Activated T-helper 2 cell treated with anti-CD3 and anti-CD28 coated beads, Interferon-gamma antibody, Interleukin-2, Interleukin-4, amounts not matched to agents 10 μg/mL and 5 μg/mL and 100 μg/mL, durations not matched to agents 14 hours and 24 hours and 36 hours (primary cell): ENCODE measurements at places on chromosomes 2 and 18. TPM values are rescaled to one million over a fixed set of nuclear protein-coding genes. Genes with fewer than 3 reads are reported as not detected.

Gene ALPI
- not detected in 2 replicates for total RNA-seq

Gene STK17B
- total RNA-seq = 176 and 178 TPM in 2 replicates

Gene VSNL1
- not detected in 2 replicates for total RNA-seq

Gene ARHGEF4
- 0.11 and 0.30 TPM in 2 replicates for total RNA-seq

Gene DSEL
- 0.05 TPM in 1 of 2 replicates, not detected in the other for total RNA-seq

Gene THUMPD2
- 19.0 and 19.4 TPM in 2 replicates for total RNA-seq

Gene SGPP2
- 10.6 and 11.4 TPM in 2 replicates for total RNA-seq

Gene TUBA3E
- not detected in 2 replicates for total RNA-seq

DNA sequence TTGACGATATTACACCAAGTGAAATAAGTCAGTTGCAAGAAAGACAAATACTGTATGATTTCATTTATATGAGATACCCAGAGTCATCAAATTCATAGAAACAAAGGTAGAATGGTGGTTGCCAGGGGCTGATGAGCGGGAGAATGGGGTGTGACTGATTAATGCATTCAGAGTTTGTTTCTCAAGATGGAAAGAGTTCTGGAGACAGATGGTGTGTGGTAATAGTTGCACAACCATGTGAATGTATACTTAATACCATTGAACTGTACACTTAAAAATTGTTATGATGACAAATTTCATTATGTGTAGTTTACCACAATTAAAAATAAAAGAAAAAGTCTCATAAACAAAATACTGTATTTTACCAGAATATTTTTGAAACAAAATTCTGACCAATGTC lies 117.3 kb downstream of the PIGN start:
- H3K4me1 ChIP-seq = no peaks in the 10 kb centered on the region
- peaks cover 7% of the 10 kb centered on the region for H3K36me3 ChIP-seq
- H3K4me3 ChIP-seq = no peak overlapping the region
- H3K27ac ChIP-seq = no peak overlapping the region
- H3K27me3 ChIP-seq = no peaks in the 10 kb centered on the region

- H3K4me1 ChIP-seq = peaks cover 3% of the 10 kb centered on the region
- H3K27ac ChIP-seq = no peak overlapping the region
- DNase-seq = no peak
- no peaks in the 10 kb centered on the region for H3K27me3 ChIP-seq
- H3K4me3 ChIP-seq = no peak overlapping the region
- H3K36me3 ChIP-seq = peaks cover 34% of the 10 kb centered on the region
These were observed 29.3 kb downstream of the FEZ2 start for GRCh38 chr2:36568516-36569246.

GRCh38 chr18:57837917-57838548 lies 34.9 kb upstream of the ATP8B1 start:
- H3K36me3 ChIP-seq = peaks cover 3% of the 10 kb centered on the region
- no peak overlapping the region for H3K4me3 ChIP-seq
- H3K27ac ChIP-seq = no peak overlapping the region
- peaks cover 28% of the 10 kb centered on the region for H3K4me1 ChIP-seq

- H3K27me3 ChIP-seq = no peaks in the 10 kb centered on the region
- H3K4me3 ChIP-seq = no peak overlapping the region
- no peaks in the 10 kb centered on the region for H3K4me1 ChIP-seq
- no peak overlapping the region for H3K27ac ChIP-seq
- H3K36me3 ChIP-seq = no peaks in the 10 kb centered on the region
- no peak for DNase-seq
These were observed 218.0 kb downstream of the DYSF start for GRCh38 chr2:71671203-71671854.

DNA sequence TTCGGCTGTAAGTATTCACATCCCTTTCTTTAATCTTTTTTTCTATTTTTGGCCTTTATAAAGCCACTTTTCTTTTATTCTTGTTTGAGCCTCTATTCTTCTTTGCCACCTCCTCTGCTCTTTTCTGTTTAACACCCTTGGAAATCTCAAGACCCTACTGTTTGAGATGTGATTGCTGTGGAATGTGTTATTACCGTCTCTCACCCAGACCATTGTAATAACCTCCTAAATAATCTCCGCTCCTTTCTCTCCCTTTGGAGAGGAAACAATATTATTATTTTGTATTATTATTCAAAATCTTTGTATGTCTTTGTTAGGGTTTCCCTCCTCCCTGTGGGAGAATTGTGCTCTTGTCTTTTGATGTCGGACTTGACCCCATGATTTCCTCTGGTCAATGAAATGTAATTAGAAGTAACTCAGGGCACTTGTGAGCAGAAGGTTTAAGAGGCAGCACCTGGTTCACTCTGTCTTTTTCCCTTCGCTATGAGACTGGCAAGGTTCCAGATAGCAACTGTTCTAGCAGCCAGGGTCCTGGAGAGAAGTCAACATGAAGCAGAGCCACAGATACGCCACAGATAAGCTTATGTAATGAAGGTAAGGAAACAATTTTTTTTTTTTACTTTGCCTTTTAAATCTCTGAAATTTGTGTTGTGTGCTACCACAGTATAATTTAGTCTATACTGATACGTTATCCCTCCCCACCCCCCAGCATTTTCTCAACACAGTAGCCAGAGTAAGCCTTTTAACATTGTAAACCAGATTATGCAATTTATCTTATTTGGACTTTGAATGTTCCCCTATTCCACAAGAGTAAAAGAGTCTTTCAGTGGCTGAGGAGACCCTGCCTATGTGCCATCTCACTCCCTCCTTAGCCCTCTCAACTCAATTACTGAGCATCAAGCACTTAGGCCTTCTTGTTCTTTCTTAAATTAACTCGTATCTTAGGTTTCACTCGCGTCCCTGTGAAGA lies 601.2 kb upstream of the ZNF804A start:
- DNase-seq = no peak
- no peak overlapping the region for H3K27ac ChIP-seq
- no peaks in the 10 kb centered on the region for H3K4me1 ChIP-seq

DNA sequence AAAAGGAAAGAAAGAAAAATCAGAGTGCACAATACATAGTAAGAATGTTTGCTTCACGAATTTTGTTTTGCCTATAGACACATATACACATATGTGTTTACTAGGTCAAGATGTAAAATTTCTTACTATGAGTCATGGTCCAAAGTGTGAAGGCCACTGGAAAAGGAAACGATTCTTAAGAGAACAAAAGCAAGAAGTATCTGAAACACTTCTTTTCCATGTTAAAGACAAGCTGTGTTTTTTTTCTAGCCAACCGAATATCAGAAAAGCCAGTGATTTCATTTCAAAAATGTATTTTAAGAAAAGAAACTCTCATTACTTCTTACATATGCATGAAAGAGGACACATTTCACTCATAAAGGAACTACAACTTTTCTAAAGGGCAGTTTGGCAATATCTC lies 24.9 kb downstream of the PECR start:
- H3K27ac ChIP-seq = no peak overlapping the region
- DNase-seq = no peak
- no peak overlapping the region for H3K4me3 ChIP-seq
- peaks cover 22% of the 10 kb centered on the region for H3K4me1 ChIP-seq
- H3K27me3 ChIP-seq = no peaks in the 10 kb centered on the region

- no peaks in the 10 kb centered on the region for H3K4me1 ChIP-seq
- no peaks in the 10 kb centered on the region for H3K27me3 ChIP-seq
- no peak overlapping the region for H3K27ac ChIP-seq
- H3K4me3 ChIP-seq = no peak overlapping the region
These were observed 423.6 kb upstream of the CHST9 start for GRCh38 chr18:27608742-27609141.

DNA sequence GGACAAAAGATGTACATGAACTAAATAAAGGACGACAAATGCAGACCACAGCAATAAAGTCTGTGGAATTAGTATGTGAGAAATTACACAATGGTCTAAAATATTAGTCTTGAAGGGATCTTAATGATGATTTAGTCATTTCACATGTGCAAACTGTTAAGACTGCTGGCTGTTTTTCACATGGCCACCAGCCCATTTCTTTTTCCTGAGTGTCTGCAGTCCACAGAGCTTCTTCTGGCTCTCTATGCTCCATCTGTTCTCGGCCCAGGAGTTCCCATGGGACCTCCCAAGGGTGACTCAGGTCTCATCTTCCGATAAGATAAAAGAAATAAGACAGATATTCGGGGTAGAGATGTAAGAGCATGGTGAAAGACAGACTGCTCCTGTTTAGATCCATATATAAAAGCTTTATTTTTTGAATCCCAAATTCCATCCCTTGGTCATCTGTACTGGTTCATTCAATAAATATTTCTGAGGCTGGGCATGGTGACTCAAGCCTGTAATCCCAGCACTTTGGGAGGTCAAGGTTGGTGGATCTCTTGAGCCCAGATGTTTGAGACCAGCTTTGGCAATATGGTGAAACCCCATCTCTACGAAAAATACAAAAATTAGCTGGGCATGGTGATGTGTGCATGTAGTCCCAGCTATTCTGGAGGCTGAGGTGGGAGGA lies 20.1 kb downstream of the IL1RL1 start:
- H3K27me3 ChIP-seq = no peaks in the 10 kb centered on the region
- H3K27ac ChIP-seq = no peak overlapping the region
- H3K4me3 ChIP-seq = no peak overlapping the region
- peaks cover 29% of the 10 kb centered on the region for H3K36me3 ChIP-seq

- peak overlapping the region; percentile 83 for H3K4me3 ChIP-seq
- peaks cover 33% of the 10 kb centered on the region for H3K4me1 ChIP-seq
- DNase-seq = no peak
- peak overlapping the region; percentile 60 for H3K27ac ChIP-seq
- no peaks in the 10 kb centered on the region for H3K27me3 ChIP-seq
These were observed 528 bp downstream of the ATG9A start for GRCh38 chr2:219228911-219229304.

DNA sequence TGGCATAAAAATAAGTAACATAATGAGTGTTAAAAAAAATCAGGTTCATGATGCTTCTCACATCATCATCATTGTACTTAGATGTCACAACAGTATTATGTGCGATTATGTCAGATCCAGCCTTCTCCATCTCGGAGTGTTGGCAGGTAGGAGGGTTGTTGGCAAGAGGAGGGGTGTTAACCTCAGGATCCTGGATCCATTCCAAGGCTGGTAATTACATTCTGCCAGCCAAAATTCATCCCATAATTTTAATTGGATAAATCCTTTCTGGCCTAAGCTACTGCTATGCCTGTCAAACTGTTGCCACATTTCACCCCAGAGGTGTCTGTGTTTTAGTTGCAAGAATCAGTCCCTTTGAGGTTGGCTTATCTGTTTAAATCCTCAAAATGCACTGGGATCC lies 891 bp upstream of the FTCDNL1 start:
- no peaks in the 10 kb centered on the region for H3K36me3 ChIP-seq
- no peak overlapping the region for H3K27ac ChIP-seq
- H3K27me3 ChIP-seq = peaks cover 28% of the 10 kb centered on the region

DNA sequence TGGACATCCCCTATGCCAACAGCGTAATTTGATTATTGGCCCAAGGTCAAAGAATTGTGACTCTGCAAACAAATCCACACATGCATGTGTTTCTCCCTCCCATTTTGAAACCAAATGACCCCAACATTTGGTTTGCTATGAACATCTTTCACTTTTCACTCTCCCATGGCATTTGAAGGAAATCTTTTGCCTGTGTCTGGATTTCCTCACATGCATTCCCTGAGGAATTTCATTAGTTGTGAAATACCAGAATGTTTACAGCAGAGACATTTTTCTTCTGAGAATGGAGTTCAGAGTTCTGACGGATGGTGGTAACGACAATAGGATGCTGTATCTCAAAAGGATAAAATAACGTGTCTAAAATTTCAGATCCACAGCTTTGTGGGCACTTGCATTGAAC lies 60.3 kb upstream of the LMAN1 start:
- H3K4me3 ChIP-seq = no peak overlapping the region
- DNase-seq = no peak
- H3K27me3 ChIP-seq = peaks cover 8% of the 10 kb centered on the region
- H3K27ac ChIP-seq = no peak overlapping the region
- H3K36me3 ChIP-seq = no peaks in the 10 kb centered on the region

GRCh38 chr18:12990123-12990475 lies 1.1 kb upstream of the CEP192 start:
- peak; percentile 24 for DNase-seq
- peaks cover 31% of the 10 kb centered on the region for H3K4me1 ChIP-seq
- no peaks in the 10 kb centered on the region for H3K27me3 ChIP-seq
- H3K4me3 ChIP-seq = peak overlapping the region; percentile 97

- no peak for DNase-seq
- H3K27me3 ChIP-seq = no peaks in the 10 kb centered on the region
- no peak overlapping the region for H3K4me3 ChIP-seq
- H3K36me3 ChIP-seq = no peaks in the 10 kb centered on the region
These were observed 165.4 kb downstream of the CAPN13 start for GRCh38 chr2:30641765-30642345.

GRCh38 chr2:55957142-55957541 lies 33.6 kb upstream of the EFEMP1 start:
- H3K4me3 ChIP-seq = no peak overlapping the region
- H3K36me3 ChIP-seq = no peaks in the 10 kb centered on the region
- no peaks in the 10 kb centered on the region for H3K27me3 ChIP-seq
- no peak for DNase-seq
- H3K27ac ChIP-seq = no peak overlapping the region

DNA sequence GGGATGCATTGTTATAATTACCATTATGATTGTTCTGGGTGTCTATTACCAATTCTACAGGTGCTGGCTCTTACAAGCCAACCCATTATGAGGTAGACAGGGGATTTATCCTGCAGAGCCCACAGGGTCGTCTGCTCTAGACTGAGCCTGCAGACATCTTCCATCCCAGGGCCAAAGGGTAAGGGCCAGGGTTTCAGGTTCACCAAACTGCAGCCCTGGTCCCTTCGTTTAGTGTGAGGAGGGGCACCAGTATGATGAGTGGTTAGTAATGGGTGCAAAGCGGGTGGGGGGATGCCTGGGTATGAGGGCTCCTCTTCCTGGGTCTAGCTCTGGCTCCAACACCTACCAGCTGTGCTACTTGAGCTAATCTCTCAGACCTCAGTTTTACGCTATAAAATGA lies 1.2 kb upstream of the ARID5A start:
- no peaks in the 10 kb centered on the region for H3K27me3 ChIP-seq
- H3K27ac ChIP-seq = no peak overlapping the region
- DNase-seq = no peak
- H3K36me3 ChIP-seq = peaks cover 31% of the 10 kb centered on the region
- H3K4me3 ChIP-seq = no peak overlapping the region
- H3K4me1 ChIP-seq = peaks cover 71% of the 10 kb centered on the region

DNA sequence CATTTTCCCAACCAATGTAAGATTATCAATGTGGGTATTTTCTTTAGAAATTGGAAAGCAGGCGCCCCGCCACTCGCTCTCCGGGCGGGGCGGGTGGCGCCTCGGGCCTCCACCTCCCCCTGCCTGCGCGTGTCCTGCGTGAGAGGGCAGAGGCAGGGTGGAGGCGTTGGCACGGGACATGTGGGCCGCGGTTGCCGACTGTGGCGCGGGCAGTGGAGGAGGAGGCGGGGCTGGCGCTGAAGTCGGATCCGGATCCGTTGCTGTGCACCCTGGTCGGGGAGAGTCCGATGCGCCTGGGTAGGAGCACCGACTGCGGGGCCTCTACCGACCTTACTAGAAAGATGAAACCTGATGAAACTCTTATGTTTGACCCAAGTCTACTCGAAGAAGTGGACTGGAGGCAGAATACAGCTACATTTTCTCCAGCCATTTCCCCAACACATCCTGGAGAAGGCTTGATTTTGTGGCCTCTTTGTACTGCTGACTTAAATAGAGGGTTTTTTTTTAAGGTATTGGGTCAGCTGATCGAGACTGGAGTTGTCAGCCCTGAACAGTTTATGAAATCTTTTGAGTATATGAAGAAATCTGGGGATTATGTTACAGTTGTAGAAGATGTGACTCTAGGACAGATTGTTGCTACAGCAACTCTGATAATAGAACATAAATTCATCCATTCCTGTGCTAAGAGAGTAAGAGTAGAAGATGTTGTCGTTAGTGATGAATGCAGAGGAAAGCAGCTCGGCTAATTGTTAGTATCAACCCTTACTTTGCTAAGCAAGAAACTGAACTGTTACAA lies 37.9 kb downstream of the PMS1 start:
- H3K27me3 ChIP-seq = no peaks in the 10 kb centered on the region
- H3K4me3 ChIP-seq = no peak overlapping the region

GRCh38 chr2:100236166-100236565 lies 86.1 kb downstream of the LONRF2 start:
- H3K27me3 ChIP-seq = peaks cover 7% of the 10 kb centered on the region
- H3K4me3 ChIP-seq = no peak overlapping the region
- no peak for DNase-seq
- no peaks in the 10 kb centered on the region for H3K36me3 ChIP-seq
- H3K27ac ChIP-seq = no peak overlapping the region
